Activated T-helper 2 cell treated with anti-CD3 and anti-CD28 coated beads, Interferon-gamma antibody, Interleukin-2, Interleukin-4, amounts not matched to agents 10 μg/mL and 5 μg/mL and 100 μg/mL, durations not matched to agents 14 hours and 24 hours and 36 hours (primary cell): ENCODE measurements at places on chromosomes 4 and X. TPM values are rescaled to one million over a fixed set of nuclear protein-coding genes. Genes with fewer than 3 reads are reported as not detected.

The CUL4B gene
- 26.9 and 30.7 TPM in 2 replicates for total RNA-seq

The TRO gene
- total RNA-seq: 2.1 and 2.8 TPM in 2 replicates

The NAP1L2 gene
- total RNA-seq: 2.1 TPM in 2 replicates

The USP51 gene
- 2.6 and 2.9 TPM in 2 replicates for total RNA-seq

The ZXDA gene
- total RNA-seq: 3.4 and 3.9 TPM in 2 replicates

The PAGE4 gene
- total RNA-seq: not detected in 2 replicates
